ENCODE measurements at places on chromosomes 6 and 20.
A peak's percentile ranks its signal among the peaks of the same experiment; 100 is the strongest.

DNA sequence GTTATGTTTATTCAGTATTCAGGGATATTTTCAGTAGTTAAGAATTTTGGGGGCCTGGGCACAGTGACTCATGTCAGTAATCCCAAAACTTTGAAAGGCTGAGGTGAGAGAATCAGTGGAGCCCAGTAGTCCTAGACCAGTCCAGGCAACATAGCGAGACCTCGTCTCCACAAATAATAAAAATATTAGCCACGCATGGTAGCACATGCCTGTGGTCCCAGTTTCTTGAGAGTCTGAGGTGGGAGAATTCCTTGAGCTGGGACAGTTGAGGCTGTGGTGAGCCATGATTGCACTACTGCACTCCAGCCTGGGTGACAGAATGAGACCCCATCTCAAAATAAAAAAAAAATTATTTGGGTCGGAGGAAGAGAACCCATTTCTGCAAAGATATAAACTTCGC is 20.3 kb downstream of the ADGRG6 start:
- DNase-seq = no peak

GRCh38 chr6:158008864-158009113 is 27.1 kb downstream of the SYNJ2 start:
- DNase-seq = no peak

DNA sequence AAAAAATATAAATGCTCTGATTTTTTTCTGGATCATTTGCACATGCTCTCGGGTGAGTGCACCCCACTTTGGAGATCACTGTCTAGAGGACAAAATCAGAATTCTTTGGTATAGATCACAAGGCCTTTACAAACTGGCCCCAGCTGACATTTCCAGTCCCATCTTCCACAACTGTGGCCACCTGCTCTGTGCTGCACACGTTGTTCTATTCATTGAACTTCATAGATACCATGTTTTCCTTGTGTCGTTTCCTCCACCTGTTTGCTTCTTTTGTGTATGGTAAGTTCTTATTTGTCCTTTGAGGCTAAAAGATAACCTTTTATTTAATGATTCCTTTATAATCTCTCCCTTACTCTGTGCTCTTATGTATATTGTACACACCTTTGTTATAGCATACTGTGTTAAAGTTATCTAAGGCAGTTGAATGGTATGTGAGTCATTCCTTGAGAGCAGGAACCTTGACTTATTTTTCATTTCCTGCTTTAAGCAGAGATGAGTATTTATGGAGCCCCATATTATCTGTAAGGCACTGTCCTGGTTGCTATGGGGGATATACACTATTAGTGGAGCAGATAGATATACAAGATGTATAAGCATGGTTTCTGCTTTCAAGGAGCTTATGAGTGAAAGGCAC is 12.0 kb upstream of the SLC17A5 start:
- no peak for DNase-seq

GRCh38 chr6:169064194-169064593 is 189.5 kb downstream of the THBS2 start:
- DNase-seq = no peak

DNA sequence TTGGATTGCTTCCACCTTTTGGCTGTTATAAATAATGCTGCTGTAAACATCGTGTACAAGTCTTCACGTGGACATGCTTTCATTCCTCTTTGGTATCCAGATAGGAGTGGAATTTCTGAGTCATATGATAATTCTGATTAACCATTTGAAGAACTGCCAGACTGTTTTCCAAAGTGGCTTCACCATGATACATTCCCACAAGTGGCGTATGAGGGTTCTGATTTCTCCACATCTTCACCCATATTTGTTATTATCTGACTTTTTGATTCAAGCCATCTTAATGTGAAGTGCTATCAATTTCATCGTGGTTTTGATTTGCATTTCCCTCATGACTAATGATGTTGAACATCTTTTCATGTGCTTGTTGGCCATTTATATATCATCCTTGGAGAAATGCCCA is 2.9 kb upstream of the SNRPB start:
- no peak for DNase-seq

DNA sequence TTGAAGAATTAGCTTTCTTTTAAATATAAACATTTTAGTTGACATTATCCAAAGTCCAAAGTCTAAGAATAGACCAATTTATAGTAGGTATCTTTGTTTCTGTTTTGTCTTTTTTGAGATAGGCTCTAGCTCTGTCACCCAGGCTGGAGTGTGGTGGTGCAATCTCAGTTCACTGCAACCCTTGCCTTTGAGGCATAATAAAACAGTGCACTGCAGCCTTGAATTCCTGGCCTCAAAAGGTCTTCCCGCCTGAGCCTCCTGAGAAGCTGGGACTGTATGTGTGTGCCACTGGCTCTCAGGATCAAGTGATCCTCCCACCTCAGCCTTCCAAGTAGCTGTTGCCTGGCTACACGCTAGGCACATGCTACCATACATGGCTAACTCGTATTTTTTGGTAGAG is 135.4 kb downstream of the REV3L start:
- no peak for DNase-seq

DNA sequence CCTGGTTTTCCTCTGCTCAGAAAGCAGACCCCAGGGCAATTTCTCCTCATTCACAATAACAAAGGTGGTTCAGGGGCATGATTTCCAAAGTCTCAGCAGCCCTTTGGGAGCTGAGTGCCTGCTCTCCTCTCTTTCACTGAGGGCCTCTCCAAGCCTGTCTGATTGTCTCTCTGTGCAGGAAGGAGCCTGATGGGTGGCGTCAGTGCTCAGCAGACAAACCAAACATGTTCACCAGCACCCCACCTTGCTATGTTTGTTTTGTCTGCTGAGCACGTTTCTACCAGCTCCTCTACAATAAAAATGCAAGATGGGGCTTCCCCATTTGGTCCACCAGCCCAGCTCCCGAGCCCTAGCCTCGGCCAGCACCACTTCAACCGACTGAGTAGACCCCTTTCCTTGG is 25.4 kb upstream of the TCP11 start:
- DNase-seq = no peak

DNA sequence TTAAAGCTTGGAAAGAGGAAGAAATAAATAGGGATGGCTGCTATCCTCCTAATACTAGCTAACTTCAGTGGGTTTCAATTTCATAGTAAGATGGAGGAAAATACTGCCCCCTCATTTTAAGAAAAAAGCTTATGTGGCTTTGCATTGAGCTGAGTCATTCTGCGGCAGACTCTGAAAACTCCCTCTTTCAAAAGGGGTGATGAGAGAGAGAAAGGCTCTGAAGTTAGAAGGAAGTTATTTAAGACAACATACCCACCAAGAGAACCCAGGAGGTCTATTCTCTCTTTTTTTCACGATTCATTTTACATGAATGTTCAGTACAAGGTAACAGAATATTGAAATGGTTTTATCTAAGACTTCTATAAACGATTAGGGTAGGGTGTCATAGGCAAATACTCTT is 4.5 kb downstream of the PRDM13 start:
- DNase-seq = no peak

DNA sequence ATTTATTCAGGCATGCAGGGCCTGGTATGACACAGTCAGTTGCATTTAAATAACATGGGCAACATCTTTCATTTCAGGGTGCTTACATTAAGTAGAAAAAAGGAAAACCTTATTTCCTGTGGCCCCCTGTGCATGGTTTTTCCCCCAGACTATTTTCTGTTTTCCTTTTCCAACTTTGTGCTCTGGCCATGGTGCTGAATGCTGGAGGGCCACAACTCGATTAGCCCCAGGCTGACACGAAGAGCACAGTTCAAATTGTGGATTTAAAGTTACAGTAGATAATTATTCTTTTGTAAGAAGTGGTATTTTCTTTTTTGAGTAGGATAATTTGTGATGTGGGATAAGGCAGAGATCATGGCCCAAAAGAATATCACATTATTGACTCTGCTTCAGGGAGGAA is 332.0 kb downstream of the HAO1 start:
- no peak for DNase-seq

DNA sequence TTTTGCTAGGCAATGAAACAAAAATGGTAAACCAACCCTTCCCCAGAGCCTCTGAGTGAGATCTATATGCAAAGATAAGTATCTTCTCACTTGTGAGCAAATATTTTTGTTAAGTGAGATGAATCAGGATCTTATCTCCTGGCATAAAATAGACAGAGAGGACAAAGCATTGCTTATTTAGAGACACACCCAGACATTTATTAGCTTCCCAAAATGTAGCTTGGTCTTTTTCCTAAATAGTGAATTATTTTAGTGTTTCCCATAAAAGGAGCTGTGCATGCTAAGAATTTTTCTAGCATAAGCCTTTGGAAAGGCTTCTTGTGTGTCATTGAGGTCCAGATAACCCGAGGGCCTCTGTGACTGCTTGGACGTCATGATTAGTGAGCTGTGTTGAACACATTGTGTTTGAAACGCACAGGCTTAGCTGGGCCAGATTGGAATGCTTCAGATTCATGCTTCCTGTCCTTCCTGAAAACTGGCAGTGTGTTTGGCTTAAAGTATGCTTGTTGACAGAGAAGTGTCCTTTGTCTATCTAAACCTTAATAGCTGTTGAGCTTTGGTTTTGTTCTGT is 16.5 kb downstream of the MTHFD1L start:
- DNase-seq = peak; percentile 20

GRCh38 chr20:10781526-10781925 is 107.7 kb upstream of the JAG1 start:
- DNase-seq = no peak

DNA sequence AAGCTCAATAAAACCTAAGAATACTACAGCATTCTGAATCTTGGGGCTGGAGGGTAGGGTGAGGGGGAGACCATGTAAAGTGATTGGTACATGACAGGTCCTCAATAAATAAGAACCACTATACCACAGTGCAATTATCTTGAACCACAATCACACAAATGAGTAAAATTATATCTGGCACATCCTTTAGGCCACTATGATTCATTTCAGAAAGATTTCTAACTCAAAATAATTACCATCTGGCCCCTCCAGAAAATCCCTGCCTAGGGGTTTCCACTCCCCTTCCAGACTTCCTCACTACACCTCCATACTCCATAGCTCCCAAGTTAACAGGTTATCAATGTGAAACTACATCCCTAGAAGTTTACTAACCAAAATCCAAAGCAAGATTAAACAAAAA is 19.7 kb downstream of the AKIRIN2 start:
- DNase-seq = no peak

DNA sequence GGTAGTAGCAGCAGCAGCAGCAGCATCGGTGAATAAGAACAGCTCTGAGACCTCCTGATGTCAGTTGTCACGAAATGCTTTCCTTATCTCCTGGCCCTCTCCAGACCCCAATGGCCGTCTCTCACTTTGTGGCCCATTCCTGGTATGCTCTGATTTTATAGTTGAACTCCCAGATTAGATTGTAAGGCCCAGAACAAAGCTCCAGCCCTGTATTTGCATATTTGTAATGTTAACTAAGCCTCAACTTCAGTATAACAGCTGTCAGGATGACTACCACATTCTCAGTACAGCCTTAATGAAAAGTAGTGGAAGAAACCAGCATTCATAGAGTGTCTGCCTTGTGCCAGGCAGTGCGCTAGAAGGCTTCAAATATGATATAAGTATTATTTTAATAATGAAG is 180.9 kb downstream of the SASH1 start:
- no peak for DNase-seq
